ENCODE measurements at places on chromosomes 7 and 10. TPM values are rescaled to one million over a fixed set of nuclear protein-coding genes. Genes with fewer than 3 reads are reported as not detected.

WDFY4 gene
- 1.6 TPM for total RNA-seq

AP3M1 gene
- 28.7 TPM for total RNA-seq

CTBP2 gene
- total RNA-seq: 22.8 TPM

SERPINE1 gene
- 14.4 TPM for total RNA-seq

DNA sequence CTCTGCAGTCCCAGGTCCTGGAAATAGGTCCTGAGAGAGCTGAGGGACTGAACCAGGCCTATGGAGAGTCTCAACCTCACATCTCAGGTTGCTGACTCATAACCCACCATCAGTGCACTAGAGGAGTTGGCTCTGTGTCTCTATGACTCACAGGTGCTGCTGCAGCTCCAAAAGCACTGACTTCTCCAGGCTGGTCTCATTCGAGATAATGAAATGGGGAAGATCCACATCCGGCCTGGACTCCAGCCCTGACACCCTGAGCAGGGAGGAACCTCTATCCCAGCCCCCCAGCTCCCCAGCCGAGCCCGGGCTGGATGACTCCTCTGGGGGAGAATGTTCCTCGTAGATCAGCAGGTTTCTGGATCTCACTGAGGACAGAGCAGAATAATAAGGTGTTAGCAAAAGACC is 35.5 kb upstream of the DGKI start:
- DNase-seq: no peak
- no peak overlapping the region for H3K27ac ChIP-seq
- H3K4me1 ChIP-seq: peaks cover 14% of the 10 kb centered on the region
- no peaks in the 10 kb centered on the region for H3K27me3 ChIP-seq
- H3K4me3 ChIP-seq: no peak overlapping the region
- peaks cover 96% of the 10 kb centered on the region for H3K36me3 ChIP-seq

DNA sequence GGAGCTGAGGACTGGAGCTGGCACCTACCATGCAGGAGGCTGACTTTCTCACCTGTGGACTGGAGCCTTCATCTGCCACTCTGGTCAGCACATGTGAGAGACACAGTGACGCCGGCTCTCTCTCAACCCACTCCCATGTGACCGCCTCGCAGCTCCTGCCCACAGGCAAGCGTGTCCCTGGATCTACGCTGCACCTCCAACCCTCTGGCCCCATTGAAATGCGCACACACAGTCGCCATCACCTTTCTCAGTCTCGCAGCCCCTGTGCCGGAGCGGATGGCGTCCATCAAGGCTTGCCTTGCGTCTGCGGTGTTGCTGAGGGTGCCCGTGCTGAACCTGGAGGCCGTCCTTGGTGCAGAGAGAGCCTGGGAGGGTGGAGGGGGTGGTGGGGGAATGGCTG is 242.2 kb upstream of the GRB10 start:
- no peaks in the 10 kb centered on the region for H3K36me3 ChIP-seq
- DNase-seq: no peak
- H3K27me3 ChIP-seq: no peaks in the 10 kb centered on the region
- no peak overlapping the region for H3K27ac ChIP-seq

- H3K36me3 ChIP-seq: no peaks in the 10 kb centered on the region
- no peaks in the 10 kb centered on the region for H3K4me1 ChIP-seq
- H3K27ac ChIP-seq: no peak overlapping the region
- no peak for DNase-seq
- H3K27me3 ChIP-seq: no peaks in the 10 kb centered on the region
Measured at GRCh38 chr10:90089719-90090118, 388.3 kb downstream of the KIF20B start.

- no peaks in the 10 kb centered on the region for H3K36me3 ChIP-seq
- H3K4me3 ChIP-seq: no peak overlapping the region
- H3K27ac ChIP-seq: peak overlapping the region; percentile 85
- no peaks in the 10 kb centered on the region for H3K27me3 ChIP-seq
- DNase-seq: no peak
Measured at GRCh38 chr10:75428434-75429158, 2.8 kb upstream of the LRMDA start.

GRCh38 chr10:108392286-108392685 is 1227.8 kb upstream of the SORCS1 start:
- no peak overlapping the region for H3K27ac ChIP-seq
- no peaks in the 10 kb centered on the region for H3K36me3 ChIP-seq
- H3K27me3 ChIP-seq: no peaks in the 10 kb centered on the region

DNA sequence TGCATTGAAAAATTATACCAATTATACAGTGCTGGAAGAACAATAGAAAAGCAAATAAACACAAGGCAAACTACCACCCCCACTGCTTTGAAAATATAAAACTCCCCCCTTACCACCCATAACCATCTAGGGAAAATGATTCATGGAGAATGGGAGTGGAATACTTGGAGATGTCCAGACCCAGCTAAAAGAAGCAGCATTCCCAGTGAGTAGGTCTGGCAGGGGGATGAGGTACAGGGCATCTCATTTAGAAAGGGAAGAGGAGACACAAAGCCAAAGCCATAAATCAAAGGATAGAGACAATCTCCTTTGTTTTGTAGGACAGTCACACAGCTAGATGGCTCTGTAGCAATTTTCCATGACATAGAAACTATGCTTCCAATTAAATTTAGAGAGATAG is 36.0 kb upstream of the DGKI start:
- no peak for DNase-seq
- H3K27ac ChIP-seq: no peak overlapping the region
- peaks cover 82% of the 10 kb centered on the region for H3K36me3 ChIP-seq
- H3K4me1 ChIP-seq: peaks cover 37% of the 10 kb centered on the region
- no peaks in the 10 kb centered on the region for H3K27me3 ChIP-seq

GRCh38 chr7:72098807-72099580 is 313.1 kb downstream of the CALN1 start:
- DNase-seq: no peak
- H3K27me3 ChIP-seq: no peaks in the 10 kb centered on the region
- no peaks in the 10 kb centered on the region for H3K36me3 ChIP-seq
- H3K27ac ChIP-seq: no peak overlapping the region
- no peaks in the 10 kb centered on the region for H3K4me1 ChIP-seq

DNA sequence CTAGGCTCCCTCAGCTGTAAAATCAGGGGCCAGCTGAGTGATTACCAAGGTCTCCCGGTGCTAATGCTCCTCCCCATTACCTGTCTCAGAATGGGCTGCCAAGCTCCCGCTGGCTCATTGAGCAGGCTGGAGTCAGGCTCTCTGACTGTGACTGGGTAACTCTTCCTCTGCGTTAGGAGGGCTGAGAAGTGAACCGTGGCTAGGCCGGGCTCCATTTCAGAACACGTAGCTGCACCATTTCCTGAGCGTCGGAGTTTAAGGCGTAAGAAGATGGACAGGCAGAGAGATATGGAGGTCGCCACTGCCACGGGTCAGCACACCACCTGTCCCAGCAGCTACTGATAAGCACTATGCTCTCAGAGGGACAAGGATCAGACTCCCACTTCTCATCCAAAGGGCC is 250.3 kb downstream of the TCERG1L start:
- no peak overlapping the region for H3K4me3 ChIP-seq
- no peak overlapping the region for H3K27ac ChIP-seq
- no peak for DNase-seq

DNA sequence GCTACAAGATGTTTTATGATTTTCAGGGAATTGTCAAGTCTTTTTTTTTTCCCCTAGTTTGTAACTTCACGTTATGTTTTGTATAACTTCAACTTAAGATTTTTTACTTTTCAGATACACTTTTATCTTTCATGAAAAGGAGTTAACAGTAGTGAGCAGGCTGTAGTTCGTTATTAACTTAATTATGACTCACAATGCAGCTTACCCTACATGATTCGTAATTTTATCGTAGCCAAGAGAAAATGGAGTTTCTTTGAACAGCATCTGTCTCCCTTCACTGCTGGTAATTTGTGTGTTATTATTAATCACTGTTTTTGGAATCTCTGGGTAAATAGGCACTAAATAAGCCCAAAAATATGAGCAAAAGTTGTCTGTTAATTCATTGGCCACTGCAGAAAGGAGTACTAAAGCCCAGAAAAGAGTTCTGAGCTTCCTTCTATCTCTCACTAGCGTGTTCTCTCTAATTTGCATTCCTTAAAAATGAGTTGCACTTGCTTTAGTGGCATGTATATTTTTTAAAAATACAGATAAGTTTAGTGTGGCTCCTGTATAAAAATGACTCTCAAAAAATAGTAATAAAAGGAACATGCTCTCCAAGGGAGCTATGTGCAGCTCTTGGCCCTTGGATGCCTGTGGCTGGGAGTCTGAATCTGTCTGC is 36.1 kb downstream of the RALA start:
- H3K4me3 ChIP-seq: no peak overlapping the region
- no peaks in the 10 kb centered on the region for H3K36me3 ChIP-seq
- no peak for DNase-seq
- peaks cover 3% of the 10 kb centered on the region for H3K4me1 ChIP-seq
- H3K27ac ChIP-seq: no peak overlapping the region
- H3K27me3 ChIP-seq: no peaks in the 10 kb centered on the region

GRCh38 chr10:44370731-44371248 is 14.1 kb downstream of the CXCL12 start:
- no peak for DNase-seq
- peaks cover 90% of the 10 kb centered on the region for H3K36me3 ChIP-seq

DNA sequence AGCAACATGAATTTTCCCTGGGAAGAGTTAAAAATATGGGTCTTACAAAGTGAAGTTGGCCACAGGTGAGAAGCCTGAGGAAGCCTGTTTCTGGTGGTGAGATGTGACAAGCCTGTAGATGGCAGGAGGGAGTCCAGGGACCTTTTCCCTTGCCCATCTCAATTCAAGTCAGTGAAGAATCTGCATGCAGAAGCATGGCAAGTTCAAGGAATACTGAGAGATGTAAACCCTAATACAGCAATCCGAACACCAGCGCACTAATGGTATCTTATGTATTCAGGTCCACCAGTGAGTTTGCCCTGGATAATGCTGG is 73.6 kb downstream of the RHOBTB1 start:
- H3K4me1 ChIP-seq: no peaks in the 10 kb centered on the region
- DNase-seq: no peak
- H3K36me3 ChIP-seq: peaks cover 59% of the 10 kb centered on the region

DNA sequence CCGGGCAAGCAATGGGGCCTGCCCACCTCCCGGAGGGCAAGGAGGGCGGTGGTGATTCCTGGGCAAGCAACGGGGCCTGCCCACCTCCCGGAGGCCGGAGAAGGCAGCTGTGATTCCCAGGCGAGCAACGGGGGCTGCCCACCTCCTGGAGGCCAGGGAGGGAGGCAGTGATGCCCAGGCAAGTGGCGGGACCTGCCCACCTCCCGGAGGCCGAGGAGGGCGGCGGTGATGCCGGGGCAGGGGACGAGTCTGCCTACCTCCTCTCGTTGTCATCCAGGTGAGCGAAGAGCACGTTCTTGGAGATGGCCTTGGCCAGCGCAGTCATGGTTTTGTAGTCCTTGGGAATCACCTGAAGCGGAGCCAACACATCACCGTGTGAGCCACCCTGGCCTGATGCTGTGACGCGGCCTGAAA is 49.5 kb upstream of the DNAAF5 start:
- H3K36me3 ChIP-seq: no peaks in the 10 kb centered on the region
- DNase-seq: no peak
- no peaks in the 10 kb centered on the region for H3K4me1 ChIP-seq
- H3K4me3 ChIP-seq: no peak overlapping the region

- no peak overlapping the region for H3K27ac ChIP-seq
- H3K4me1 ChIP-seq: no peaks in the 10 kb centered on the region
- no peak overlapping the region for H3K4me3 ChIP-seq
- no peak for DNase-seq
- H3K27me3 ChIP-seq: no peaks in the 10 kb centered on the region
Measured at GRCh38 chr7:155306673-155307470, 9.2 kb downstream of the INSIG1 start.

DNA sequence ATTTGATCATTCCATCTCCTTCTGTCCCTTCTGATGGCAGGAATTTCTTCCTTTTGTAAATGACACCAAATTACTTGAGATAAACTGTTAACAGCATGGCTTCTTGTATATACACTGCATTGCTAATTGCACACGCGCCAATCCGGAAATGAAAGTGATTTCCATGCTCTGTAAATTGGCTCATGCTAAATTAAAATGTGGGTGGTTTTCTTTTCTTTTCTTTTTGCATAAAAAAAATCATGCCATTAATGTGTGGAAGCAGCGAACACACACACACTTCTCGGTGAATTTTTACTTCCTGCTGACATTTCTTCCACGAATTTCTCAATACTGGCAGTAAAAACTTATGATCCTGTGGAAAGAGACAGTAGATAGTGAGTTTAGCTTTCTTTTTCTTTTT is 123.1 kb upstream of the CCDC6 start:
- H3K36me3 ChIP-seq: no peaks in the 10 kb centered on the region
- H3K27ac ChIP-seq: no peak overlapping the region
- no peak for DNase-seq
- H3K27me3 ChIP-seq: no peaks in the 10 kb centered on the region
- H3K4me1 ChIP-seq: no peaks in the 10 kb centered on the region

DNA sequence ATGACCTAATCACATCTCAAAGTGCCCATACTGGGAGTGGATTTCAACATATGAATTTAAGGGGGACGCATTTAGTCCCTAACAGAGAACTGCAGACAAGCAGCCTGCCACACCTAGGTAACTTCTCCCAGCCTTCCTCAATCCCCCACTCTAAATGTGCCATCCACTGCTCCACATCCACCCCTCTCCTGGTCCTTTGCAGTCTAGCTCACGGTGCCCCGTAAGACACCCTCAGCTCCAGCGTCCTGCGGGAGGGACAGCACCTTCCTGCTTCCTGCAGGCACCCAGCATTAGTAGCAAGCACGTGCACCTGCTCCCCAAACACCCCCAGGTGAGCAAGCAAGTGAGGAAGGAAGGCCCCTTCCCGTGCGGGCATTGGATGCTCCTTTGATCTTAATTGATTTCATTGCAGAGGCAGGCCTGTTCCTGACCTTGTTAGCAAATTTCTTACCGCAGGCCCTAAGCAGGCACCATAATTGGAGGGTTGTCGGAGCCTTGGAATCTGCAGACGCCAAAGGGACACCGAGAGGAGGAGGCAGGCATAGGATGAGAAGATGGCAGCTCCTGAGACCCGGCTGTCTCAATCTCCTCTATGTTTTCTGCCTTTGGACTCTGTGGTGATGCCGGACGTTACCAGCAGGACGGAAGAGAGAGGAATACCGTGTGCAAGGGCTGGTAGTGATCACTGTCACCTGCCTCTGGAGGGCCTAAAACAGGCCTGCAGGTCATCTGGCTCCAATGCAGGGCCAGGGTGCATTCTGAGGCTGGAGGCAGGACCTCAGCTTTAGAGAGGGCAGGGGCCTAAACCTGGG is 75.8 kb upstream of the CHST15 start:
- H3K4me1 ChIP-seq: no peaks in the 10 kb centered on the region
- no peak overlapping the region for H3K4me3 ChIP-seq
- H3K27ac ChIP-seq: no peak overlapping the region
- no peaks in the 10 kb centered on the region for H3K36me3 ChIP-seq
- no peak for DNase-seq
- H3K27me3 ChIP-seq: no peaks in the 10 kb centered on the region
